Vagina (tissue), 2 donors: ENCODE measurements at places on chromosomes 16 and 17. TPM values are rescaled to one million over a fixed set of nuclear protein-coding genes. Genes with fewer than 3 reads are reported as not detected.

DNA sequence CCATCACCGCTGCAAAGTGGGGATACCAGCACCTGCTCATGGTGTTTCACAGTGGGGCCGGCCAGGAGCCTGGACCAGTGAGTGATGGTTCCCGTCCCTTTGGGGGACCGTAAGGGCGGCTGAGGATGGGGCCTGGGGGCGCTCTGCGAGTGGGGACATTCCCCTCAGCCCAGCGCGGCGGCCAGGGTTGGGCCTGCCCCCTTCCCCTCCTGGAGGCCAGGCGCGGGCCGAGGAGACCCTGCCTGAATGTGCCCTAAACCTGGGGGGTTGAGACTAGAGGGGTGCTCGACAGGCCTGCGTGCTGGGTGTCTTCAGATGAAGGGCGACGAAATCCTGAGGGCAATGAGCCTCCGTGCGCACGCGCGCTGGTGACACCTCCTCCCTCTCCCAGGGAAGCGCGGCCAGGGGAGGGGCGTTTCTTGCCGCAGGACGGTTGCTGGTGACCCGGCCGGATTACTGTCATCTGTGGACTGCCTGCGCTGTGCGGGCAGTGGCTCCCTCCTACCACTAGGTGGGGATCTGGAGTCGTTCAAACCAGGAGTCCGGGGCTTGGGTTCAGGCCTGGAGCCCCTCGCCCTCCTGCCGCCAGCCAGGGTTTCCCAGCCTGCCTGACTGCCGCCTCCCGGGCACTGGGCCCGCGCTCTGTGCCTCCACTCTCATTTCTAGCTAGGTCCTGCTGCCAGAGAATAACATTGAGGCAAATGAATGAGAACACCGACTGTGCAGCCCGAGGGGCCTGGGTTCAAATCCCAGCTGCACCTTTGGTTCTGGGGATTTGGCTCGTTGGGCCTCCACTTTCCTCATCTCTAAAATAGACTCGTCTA lies 17.1 kb downstream of the TBX2 start:
- DNase-seq, result peak; percentile 88
- H3K27me3 ChIP-seq, result no peaks in the 10 kb centered on the region
- no peaks in the 10 kb centered on the region for H3K36me3 ChIP-seq
- no peak overlapping the region for H3K4me3 ChIP-seq
- H3K27ac ChIP-seq, result peak overlapping the region; percentile 54

DNA sequence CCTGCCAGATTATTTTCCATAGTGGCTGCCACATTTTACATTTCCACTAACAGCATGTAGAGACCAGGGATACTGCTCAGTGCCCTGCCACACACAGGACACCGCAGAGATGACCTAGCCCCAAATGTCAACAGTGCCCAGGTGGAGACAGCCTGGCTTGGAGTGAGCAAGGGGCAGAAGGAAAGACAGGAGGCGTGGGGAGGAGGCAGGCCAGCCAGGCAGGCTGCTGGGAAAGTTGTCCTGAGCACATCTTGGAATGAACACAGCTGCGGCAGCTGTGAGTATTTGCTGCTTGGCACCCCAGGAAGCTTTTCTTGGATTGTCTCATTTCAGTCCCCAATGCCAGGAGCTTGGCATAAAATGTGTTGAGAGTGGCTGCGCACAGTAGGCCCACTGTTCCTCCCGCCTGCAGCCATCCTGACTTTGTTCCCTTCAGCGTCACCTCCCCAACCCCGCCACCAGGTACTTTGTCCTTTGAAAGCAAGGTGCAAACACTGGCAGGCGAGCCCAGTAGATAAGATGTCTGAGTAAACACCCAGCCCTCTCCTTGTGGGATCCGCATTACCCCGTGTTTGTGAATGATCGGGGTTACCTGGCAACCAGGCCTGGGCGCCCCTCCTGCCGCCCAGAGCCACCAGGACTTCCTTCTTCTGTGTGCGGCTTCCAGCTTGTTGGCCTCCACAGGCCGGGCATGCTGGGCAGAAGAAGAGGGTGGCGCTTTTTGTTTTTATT lies 114.0 kb downstream of the CMIP start:
- no peak overlapping the region for H3K27ac ChIP-seq
- H3K4me3 ChIP-seq, result no peak overlapping the region
- no peaks in the 10 kb centered on the region for H3K36me3 ChIP-seq
- H3K4me1 ChIP-seq, result peaks cover 27% of the 10 kb centered on the region
- DNase-seq, result no peak

DNA sequence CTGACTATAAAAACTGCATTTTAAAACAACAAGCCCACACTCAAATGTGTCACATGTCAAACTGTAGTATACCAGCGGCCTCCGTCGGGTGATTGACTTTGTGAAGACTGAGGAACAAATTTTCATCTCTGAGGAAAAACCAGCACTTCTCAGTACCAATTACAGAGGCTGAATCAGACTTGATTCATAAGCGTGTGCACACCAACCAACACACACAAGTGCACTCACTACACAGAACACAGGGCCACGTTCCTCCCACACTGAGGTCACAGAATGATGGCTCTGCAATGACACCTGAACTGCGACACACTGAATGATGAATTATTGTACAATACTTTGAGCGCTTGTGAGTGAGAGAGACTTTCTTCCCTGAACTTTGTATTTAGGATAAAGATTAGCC lies 29.6 kb downstream of the XPO6 start:
- H3K4me1 ChIP-seq, result peaks cover 41% of the 10 kb centered on the region
- H3K27ac ChIP-seq, result no peak overlapping the region
- DNase-seq, result no peak
- H3K27me3 ChIP-seq, result no peaks in the 10 kb centered on the region

- peaks cover 46% of the 10 kb centered on the region for H3K4me1 ChIP-seq
- no peaks in the 10 kb centered on the region for H3K27me3 ChIP-seq
- DNase-seq, result peak; percentile 91
- no peaks in the 10 kb centered on the region for H3K36me3 ChIP-seq
- peak overlapping the region; percentile 91 for H3K27ac ChIP-seq
- H3K4me3 ChIP-seq, result no peak overlapping the region
Observed at GRCh38 chr16:67531247-67531646, 2.6 kb downstream of the RIPOR1 start.

TBC1D3G gene
- not detected for total RNA-seq

RAB40C gene
- total RNA-seq, result 41.3 TPM

PKMYT1 gene
- 6.9 TPM for total RNA-seq

CORO6 gene
- 23.6 TPM for total RNA-seq

GNAO1 gene
- total RNA-seq, result 16.2 TPM

SRCAP gene
- 28.5 TPM for total RNA-seq

FOXF1 gene
- total RNA-seq, result 26.0 TPM
